ENCODE measurements at places on chromosomes 2 and 18.

- no peak for DNase-seq
Observed at GRCh38 chr2:222842491-222843174, 18.2 kb upstream of the ACSL3 start.

DNA sequence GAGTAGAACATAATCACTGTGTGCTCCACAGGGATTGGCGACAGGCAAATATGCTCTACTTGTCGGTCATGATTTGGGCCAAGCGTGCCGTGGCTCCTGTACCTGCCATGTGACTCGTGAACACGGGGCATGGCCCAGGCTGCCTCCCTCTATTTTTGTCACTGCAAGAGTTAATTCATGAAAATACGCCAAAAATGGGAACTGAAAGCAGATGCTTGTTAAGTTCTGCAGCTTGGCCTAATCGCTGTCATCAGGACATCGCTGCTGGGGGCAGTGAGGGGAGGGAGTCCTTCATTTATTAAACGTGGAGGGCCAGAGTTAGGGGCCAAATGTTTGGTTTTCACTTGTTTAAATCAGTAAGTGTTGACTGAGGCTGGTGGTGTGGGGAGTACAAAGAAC, 177.8 kb downstream of the BCL2 start:
- no peak for DNase-seq

DNA sequence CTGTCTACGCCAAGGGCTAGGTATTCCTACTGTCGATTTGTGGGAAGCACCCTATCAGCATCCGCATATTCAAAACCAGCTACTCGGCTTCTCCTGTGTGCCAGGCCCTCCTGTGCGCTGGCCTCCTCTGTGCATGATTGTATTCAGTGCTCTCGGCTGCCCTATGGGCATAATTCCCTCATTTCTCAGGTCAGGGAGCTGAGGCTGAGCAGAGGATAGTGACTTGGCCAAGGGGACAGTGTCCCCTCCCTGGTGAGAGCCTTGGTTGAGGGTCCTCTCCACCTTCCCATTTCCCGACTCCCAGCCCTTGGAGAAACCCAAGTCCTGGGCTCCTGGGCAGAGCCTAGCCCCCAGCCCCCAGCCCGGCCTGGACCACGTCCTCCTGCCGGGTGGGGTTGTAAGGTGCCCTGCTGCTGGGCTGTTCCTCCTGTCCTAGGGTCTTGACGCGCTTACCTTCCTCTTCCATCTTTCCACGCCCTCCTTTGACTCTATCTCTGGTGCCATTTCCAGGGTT, 6.3 kb upstream of the HS6ST1 start:
- no peak for DNase-seq

DNA sequence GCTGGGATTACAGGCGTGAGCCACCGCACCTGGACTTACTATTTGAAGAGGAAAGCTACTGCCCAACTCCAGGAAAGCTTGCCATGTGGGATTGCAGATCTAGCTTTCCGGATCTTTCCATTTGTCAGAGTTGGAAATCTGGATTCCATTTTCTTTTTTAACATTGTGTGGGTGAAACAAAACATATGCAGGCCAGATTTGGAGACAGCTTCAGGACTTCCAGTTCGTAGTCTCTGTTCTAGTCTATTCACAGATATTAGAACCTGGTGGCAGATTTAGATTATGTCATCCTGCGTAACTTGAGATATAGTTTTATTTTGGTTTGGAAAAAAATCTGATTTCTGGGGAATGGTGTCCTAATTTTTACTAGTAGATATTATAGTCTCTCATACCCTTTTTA, 70.5 kb downstream of the ZNF236 start:
- no peak for DNase-seq

GRCh38 chr2:10223471-10223870, 79.2 kb upstream of the HPCAL1 start:
- DNase-seq = no peak

DNA sequence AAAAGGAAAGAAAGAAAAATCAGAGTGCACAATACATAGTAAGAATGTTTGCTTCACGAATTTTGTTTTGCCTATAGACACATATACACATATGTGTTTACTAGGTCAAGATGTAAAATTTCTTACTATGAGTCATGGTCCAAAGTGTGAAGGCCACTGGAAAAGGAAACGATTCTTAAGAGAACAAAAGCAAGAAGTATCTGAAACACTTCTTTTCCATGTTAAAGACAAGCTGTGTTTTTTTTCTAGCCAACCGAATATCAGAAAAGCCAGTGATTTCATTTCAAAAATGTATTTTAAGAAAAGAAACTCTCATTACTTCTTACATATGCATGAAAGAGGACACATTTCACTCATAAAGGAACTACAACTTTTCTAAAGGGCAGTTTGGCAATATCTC, 24.9 kb downstream of the PECR start:
- no peak for DNase-seq

- DNase-seq = no peak
Observed at GRCh38 chr2:203650860-203651613, 55.4 kb upstream of the CD28 start.

- no peak for DNase-seq
Observed at GRCh38 chr2:235842941-235843340, 325.2 kb downstream of the GBX2 start.

DNA sequence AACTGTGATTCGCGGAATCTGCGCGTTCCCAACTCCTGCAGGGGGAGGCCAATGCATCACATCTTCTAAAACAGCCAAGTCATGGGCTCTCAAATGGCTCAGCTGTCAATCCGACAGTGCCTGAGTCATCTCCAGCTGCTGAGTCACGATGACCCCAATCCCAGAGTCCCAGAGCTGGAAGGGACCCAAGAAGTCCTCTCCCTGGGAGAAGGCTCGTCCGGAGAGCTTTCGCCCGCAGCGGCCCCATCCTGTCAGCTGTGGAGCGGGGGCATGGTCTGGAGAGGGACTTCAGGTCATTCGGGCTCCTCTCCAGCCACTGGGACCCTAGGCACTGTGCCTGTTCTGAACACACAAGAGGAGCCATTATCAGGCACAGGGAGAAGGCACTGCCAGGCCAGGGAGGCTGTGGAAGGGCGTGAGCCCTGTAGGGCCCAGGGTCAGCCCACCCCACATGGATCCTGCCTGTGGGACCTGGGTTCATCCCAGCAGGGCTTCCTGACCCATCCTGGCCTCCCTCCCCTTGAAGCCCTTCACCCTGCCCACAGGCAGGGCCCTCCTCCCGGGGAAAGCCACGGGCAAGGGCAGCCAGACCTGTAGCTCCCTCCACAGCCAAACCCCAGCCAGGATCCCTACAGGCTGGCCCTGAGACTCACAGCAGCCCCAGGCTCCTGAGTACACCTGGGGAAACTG, 47.6 kb upstream of the GPC1 start:
- DNase-seq = peak; percentile 34

GRCh38 chr2:229206548-229206947, 64.5 kb downstream of the PID1 start:
- DNase-seq = no peak

GRCh38 chr2:105919826-105920225, 175.1 kb downstream of the NCK2 start:
- no peak for DNase-seq

GRCh38 chr2:39216346-39217191, 27.2 kb downstream of the CDKL4 start:
- DNase-seq = no peak

DNA sequence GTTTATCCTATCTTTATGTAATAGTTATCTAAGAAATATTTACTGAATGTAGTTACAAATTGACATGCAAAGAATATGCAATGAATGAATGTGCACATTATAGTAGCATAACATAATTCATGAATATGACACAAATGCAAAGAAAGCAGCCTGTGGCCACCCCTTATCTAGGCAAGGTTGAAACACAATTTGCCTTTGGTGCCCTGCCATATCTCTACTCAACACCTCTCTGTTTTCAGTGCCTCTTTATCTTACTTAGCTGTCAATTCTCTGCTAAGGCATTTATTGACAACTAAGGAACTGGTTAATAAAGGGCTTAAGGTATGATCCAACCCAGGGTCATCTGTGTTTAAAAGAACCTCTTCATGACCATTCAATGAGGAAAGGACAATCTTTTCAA, 18.9 kb downstream of the REV1 start:
- DNase-seq = no peak

DNA sequence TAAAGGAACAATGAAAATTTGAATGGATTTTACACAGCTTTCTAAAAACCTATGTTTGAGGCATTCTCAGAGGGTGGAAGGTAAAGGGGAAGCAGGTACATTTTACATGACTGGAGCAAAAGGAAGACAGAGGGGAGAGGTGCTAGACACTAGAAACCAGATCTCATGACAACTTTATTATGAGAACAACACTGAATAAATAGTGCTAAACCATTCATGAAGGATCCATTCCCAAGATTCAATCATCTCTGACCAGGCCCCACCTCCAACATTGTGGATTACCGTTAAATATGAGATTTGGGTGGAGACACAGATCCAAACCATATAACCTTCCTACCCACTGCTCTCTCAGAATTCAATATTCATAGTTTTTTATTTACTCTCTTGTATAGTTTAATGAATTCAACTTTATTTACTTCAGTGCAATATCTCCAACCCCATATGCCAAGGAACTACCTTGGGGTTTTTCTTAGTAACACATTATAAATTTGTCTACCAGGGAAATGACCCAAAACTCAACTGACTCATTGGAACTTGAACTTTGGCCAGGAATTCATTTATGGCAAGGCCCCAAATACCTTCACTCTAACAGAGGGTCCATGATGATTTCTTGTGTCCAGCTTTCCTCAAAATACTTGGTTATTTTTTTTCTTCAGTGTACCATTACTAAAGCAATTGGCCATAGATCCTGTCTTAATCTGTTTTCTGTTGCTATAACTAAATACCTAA, 317.8 kb downstream of the GULP1 start:
- no peak for DNase-seq

GRCh38 chr2:186632417-186632816, 42.6 kb downstream of the ITGAV start:
- DNase-seq = no peak

DNA sequence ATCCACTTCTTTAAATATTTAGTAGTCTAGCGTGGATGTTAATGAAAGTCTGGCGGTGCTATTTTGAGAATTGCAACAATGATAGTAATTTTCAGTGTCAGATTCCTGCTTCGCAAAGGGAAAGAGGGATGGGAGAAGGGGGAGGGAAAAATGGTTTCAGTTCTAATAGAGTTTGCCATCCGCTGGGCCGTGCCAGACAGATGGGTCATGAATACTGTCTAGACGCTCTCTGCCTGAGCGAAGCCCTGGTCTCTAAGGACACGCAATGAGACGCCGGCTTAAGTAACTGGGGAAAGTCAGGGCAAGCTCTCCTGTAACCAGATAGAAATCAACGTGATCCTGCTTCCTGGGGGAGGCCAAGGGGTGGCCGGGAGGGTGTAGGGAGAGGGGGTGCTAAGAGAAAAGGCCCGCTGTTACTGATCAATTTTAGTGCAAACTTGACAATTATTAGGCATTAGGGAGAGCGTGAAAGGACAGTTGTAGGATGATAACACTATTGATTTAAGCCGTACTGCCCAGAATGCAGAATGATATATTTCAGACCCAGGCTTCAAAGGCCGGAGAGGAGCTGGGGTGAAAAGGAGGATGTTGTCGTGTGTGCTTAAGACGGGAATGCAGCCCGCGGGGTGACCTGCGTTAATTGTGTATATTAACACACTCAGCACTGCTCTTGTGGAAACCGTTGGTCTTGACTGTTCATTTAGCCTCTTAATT, 229.2 kb downstream of the LDLRAD4 start:
- no peak for DNase-seq

DNA sequence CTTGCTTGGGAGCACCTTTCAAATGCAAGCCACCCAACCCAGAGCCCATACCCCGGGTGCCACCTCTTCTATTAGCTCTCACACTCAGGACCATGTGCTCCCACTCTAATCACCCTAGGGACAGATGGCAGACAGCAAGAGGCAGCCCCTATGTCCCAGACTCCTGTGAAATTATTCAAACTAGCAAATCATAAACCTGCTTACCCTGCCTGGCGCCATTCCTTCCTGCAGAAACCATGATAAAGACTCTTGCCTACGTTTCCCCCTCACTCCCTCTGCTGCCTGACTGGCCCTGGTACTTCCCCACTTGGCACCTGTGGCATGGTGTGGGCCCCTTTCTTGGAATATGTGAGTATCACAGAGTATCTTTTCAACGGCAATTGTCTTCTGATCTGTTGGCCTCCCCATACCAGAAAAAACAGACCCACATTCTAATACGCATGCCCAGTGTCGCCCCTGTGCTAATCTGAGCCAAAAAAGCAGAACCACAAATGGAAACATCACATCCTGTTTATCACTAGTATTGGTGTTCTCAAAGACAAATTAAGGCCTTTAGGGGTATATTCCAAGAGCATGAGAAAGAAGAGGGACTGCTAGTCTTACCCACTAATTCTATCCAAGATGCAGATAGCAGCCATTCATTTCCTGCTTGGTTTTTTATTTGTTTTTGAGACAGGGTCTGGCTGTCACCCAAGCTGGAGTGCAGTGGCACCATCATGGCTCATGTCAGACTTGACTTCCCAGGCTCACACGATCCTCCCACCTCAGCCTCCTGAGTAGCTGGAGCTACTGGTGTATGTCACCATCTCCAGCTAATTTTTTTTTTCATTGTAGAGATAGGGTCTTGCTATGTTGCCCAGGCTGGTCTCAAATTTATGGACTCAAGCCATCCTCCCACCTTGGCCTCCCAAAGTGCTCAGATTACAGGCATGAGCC, 44.1 kb upstream of the TTC39C start:
- no peak for DNase-seq

DNA sequence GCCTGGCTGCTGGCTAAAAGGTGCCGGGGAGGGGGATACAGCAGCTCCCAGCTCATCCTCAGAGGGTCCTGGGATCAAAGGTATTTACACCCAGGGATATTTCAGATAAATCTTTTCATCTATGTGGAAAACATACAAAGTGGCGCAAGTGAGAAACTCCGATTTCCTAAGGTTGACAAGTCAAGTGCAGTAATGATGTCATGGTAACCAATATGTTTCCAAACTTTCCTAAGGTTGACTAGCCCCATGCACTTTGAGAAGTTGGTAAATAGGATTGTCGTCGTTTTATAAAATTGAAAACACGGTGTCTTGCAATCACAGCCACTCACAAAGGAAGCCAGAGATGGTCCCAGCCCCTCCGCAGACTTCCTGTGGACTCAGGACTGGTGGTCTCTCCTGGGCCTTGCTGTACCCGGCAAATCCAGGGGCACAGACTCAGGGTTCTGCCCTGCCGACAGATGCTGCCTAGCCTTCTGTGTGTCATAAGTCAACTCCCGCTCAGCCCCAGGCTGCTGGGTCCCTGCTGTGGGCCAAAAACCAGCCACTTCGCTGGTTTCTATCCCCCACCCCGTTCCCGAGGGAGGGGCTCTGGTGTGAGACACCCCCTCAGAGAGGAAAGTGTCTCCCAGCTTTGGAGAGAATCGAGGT, 111.2 kb upstream of the PPP1CB start:
- DNase-seq = no peak

GRCh38 chr2:48874282-48874681, 118.8 kb upstream of the LHCGR start:
- no peak for DNase-seq

GRCh38 chr2:39486071-39486470, 49.0 kb upstream of the MAP4K3 start:
- DNase-seq = no peak
